ENCODE measurements at places on chromosomes 12 and 14. TPM values are rescaled to one million over a fixed set of nuclear protein-coding genes. Genes with fewer than 3 reads are reported as not detected.

GRCh38 chr12:66195242-66195641 is 6.2 kb downstream of the IRAK3 start:
- no peak for DNase-seq

GRCh38 chr14:23056956-23057756 is at the start of gene CDH24:
CDH24 (minus strand) TSS chr14:23057520; CDS start chr14:23055733, 1,787 bp downstream.
- DNase-seq: peak; percentile 83

Gene RNU4-1
- 3,531 TPM for total RNA-seq

Gene CPNE6
- not detected for total RNA-seq

Gene FAM90A1
- 0.42 TPM for total RNA-seq

Gene MAP1LC3B2
- total RNA-seq: 1.2 TPM

All from colonic mucosa (tissue), 4 donors.